ENCODE measurements at places on chromosomes 6 and 20.
A peak's percentile ranks its signal among the peaks of the same experiment; 100 is the strongest.

DNA sequence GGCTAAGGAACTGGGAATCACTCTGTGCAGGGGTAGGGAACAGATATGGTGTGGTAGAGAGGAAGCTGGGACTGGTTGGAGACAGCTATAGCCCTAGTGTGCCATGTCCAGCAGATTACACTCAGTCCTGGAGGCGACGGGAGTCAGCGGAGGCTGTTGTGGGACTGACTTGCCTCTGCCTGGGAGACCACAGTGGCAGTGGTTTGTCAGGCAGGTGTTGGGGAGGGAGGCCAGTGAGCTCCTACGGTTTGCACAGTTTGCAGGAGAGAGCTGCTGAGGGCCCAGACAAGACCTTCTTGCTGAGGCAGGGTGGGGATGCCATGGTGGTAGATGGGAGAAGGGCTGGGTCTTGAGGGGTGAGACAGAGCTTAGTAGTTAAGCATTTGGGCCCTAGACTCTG, 4.9 kb downstream of the PLCG1 start:
- DNase-seq, result no peak

DNA sequence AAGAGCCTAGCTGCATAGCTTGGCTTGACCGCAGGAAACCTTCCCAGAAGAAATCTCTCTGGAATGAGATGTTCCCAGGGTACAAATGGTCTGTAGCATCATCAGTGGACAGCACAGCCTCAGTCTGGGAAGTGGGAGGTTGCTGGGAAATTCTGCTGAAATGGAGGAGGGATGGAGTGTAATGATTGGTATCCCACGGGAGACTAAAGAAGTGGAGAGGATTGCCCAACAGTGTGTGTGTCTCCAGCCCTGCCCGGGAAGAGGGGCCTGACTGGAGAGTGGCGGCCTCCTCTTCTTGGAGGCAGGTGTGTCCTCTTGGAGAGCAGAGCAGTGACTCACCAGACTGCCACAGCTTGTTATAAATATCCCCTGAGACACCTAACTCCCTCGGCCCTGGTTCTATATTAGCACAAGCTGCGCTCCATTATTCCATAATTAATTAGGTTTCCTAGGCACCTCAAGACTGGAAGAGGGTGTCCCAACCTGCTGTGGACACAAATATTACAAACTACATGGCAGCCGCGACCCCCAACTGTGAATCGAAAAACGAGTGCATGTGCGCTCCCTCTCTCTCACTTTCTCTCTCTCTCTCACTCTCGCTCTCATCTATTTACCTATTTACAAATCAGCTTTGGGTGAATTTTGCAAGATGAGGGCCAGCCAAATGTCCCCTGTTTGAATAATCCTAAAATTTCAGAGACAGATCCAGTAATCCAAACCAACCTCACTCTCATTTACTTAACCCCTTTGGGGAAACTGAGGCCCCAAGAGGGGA, 68.8 kb downstream of the FGD2 start:
- DNase-seq, result no peak

DNA sequence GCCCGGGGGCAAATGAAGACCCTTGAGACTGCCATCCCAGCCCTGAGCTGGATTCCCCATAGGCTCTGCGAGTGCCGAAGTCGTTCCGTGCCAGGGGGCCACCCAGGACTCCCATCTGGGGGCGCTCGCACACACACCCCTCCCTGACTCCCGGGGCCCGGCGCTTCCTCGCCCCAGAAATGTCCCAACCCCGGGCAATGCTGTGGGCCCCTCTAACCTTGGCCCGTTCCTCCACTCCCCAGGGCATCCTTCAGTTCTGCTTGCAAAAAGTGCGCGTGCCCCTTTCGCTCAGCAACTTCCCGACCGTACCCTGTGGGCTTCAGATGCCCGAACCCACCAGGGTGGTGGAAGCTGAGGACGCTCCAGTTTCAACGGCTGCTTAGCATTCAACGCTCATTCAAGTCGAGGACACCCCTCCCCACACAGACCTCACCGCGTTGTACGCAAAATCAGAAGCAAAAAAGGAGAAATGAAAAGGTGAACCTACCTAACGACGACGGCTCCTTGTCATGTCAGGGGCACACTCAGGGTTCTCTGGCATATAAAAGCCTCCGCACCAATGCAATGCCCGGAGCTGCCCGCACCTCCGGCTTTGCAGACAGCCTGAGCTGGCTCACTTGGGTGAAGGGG, 25.3 kb downstream of the RIPOR2 start:
- DNase-seq, result no peak

- DNase-seq, result no peak
These were observed 25.8 kb upstream of the SLC16A10 start for GRCh38 chr6:111061508-111061907.

GRCh38 chr20:15637950-15638754, 935.1 kb downstream of the KIF16B start:
- no peak for DNase-seq

DNA sequence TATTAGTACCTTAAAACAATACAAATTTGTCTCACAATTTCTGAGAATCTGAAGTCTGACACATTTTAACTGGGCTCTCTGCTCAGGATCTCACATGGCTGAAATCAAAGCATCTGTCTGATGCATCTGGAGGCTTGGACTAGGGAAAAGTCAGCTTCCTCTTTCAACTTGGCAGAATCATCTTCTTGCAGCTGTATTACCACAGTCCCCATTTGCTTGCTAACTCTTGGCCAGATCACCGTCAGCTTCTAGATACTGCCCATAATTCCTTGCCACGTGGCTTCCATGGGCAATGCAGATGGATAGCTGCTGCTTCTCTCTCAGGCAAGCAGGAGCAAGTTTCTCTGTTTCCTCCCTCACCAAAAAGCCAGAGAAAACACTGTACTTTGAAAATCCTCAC, 1106.4 kb upstream of the CITED2 start:
- DNase-seq, result peak; percentile 32

- DNase-seq, result no peak
These were observed 130.9 kb downstream of the RFPL4B start for GRCh38 chr6:112478036-112478435.

- no peak for DNase-seq
These were observed 32.3 kb upstream of the TRDN start for GRCh38 chr6:123668965-123669591.

DNA sequence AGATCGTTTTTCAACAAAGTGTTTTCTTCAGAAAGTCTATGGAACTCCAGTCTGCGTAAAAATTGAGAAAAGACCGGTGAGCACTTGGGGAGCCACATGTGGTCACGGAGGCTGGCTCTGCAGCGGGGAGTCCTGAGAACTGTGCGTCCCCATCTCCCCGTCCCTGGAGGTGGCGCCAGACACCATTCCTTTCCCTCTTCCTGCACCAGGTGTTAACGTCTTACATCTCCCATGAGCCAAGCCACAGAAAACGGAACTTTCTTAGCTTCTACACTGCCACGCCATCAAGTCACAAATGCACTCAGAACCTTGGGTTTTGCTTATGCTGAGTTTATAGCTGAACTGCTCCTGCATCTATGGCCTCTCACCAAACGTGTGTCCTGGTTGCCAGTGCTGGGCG, 62.6 kb downstream of the GINS1 start:
- DNase-seq, result no peak

DNA sequence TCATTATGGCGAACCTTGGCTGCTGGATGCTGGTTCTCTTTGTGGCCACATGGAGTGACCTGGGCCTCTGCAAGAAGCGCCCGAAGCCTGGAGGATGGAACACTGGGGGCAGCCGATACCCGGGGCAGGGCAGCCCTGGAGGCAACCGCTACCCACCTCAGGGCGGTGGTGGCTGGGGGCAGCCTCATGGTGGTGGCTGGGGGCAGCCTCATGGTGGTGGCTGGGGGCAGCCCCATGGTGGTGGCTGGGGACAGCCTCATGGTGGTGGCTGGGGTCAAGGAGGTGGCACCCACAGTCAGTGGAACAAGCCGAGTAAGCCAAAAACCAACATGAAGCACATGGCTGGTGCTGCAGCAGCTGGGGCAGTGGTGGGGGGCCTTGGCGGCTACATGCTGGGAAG, 22.5 kb upstream of the PRND start:
- no peak for DNase-seq

DNA sequence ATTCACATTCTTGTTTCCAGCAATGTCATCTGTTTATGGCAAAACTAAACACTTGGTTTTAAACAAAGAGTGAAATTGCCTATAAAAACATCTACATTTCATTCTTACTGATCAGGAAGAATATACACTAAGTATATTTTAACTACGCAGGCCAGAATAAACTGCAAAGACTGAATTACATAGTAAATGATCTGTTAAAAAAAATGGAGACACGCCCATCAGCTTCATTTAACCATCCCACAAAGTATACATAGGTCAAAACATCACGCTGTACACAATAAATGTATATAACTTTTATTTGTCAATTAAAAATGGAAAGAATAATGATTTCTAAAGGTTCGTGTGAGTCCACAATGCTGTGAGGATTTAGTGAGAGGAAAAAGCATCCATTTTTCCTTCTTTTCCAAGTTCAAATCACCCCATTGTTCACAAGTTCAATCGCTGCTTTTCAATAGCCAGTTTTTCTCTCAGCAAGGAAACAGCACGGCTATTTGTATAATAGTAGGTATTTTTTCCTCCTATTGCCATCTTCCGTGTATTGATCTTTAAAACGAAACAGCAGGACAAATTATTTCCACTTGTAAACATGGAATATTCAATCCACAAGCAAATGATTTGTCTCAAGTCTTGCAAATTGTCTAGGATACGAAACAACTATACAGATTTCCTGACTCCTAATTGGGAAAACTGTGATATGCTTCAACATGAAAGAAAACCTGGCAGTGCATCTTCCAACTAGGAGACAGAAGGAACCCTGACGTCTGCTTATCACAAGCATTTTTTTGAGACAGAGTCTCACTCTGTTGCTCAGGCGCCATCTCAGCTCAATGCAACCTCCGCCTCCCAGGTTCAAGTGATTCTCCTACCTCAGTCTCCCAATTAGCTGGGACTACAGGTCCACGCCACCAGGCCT, 10.6 kb downstream of the SFT2D1 start:
- no peak for DNase-seq

DNA sequence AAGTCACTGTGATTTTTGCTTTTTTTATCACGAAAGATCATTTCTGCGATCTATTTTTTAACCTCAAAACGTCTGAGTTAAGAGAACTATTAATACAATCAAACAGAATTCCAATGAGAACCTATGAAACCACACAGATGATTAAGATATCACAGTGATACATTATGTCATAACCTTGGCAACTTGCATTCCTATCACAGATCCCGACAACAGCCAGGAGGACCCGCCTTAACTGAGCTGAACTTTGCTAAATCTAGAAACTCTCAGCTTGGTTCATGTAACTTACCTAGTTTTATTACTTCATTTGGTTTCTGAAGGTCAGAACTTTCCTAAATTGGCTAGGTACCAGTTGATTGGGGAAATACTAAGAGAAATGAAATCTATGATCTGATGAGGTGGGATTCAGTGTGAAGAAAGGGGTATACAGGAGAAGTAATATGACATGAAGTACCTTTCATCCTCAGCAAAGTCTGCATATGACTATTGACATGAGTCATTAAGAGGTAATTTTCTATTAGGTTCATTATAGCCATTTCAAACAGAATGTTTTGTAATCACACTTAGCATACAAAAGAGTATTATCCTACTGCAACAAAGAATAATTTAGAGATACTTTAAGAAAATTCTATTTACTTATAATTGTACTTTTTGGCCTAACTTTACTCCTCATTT, 11.2 kb downstream of the LYRM4 start:
- no peak for DNase-seq

- no peak for DNase-seq
These were observed 157.7 kb downstream of the GJA1 start for GRCh38 chr6:121593011-121593641.

GRCh38 chr20:51427651-51428291, 114.7 kb downstream of the NFATC2 start:
- no peak for DNase-seq

- no peak for DNase-seq
These were observed 568.2 kb downstream of the HDGFL1 start for GRCh38 chr6:23137611-23138010.

DNA sequence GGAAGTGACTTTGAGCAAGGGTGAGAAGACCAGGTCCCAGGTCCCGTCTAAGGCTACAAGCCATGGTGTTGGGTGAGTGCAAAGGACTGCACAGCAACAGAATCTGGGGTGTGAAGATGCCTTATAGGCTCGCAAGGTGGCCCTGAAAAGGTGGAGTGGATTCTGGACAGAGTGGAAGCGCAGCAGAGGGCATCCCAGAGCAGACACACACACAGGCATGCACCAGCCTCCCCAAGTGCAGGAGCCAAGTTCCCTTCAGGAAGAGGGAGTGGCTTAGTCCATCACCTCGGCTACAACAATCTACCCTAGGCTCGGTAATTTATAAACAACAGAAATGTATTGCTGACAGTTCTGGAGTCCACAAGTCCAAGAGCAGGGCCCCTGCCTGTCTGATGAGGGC, 180.1 kb upstream of the PDE10A start:
- DNase-seq, result no peak

DNA sequence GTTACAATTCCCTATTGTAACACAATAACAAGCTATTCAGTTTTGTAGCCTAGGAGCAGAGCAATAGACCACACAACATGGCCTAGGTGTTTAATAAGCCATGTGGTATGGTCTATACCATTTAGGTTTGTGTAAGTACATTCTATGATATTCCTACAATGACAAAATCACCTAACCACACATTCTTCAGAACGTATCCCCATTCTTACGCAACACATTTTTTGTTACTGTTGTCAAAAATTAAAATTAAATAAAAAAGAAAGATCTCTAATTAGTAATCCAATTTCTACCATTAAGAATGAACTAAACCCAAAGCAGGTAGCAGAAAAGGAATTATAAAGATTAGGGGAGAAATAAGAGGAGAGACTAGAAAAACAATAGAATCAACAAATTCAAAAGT, 44.0 kb downstream of the RANBP9 start:
- no peak for DNase-seq

- DNase-seq, result no peak
These were observed 63.9 kb upstream of the MOCS1 start for GRCh38 chr6:39998126-39998525.

DNA sequence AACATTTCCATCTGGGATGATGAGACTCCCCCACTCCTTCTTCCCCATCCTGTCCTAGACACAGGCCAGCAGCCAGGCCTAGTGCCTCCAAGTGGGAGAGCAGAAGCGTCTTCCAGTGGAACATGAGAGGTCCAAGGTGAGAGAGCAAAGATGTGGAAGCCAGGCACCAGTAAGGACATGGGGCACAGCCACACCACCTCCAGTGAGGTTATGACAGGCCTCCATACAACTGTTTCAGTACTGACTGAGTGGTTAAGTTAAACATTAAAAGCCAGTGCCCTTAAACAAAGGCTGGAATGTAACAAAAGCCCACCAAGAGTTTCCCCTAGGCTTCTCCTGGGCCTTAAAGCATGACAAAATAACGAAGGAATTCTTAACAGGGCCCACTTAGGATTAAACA, 5.3 kb downstream of the ZBTB24 start:
- no peak for DNase-seq

DNA sequence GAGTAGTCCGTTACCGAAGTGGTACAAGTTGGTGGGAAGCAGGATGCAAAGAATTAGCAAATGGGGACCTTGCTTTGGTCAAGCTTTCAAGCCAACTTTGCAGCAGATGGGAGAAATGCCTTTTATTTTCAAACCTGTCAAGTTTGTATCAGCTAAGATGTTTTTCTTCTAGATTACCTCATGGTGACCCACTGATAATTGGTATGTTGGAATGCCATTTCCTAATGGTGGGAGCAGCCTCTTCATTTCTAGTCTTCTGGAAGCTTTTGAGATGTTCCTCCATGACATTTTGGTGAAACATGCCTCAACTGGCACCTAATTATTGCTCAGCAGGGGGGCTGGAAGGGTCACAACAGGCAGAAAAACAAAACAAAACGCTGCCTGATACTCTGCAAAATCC, 43.7 kb downstream of the ADNP start:
- DNase-seq, result no peak

Data from AG04450 (cell line).